ENCODE measurements at places on chromosomes 6 and 20. TPM values are rescaled to one million over a fixed set of nuclear protein-coding genes. Genes with fewer than 3 reads are reported as not detected.
A peak's percentile ranks its signal among the peaks of the same experiment; 100 is the strongest.

GRCh38 chr20:51936377-51936776 lies 134.1 kb upstream of the SALL4 start:
- no peaks in the 10 kb centered on the region for H3K27me3 ChIP-seq
- DNase-seq, result no peak
- no peak overlapping the region for H3K27ac ChIP-seq
- H3K4me1 ChIP-seq, result no peaks in the 10 kb centered on the region
- no peaks in the 10 kb centered on the region for H3K36me3 ChIP-seq

DNA sequence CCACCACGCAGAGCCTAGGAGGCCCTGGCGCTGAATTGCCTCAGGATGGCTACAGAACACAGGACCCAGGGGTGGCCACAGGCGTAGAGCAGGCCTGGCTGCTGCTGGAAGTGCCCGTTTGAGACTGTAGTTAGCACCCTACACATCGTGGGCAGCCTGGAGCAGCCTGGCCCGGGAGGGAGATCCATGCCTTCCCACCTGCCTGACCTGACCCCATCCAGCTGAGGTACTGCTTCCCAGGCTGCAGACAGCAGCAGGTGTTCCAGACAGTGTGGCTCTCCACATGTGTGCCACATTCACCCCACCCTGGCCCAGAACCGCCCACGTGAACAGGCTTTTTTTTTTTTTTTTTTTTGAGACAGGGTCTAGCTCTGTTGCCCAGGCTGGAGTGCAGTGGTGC lies 20.9 kb upstream of the MAP1LC3A start:
- DNase-seq, result no peak
- H3K4me3 ChIP-seq, result no peak overlapping the region
- H3K4me1 ChIP-seq, result no peaks in the 10 kb centered on the region
- H3K27me3 ChIP-seq, result no peaks in the 10 kb centered on the region

DNA sequence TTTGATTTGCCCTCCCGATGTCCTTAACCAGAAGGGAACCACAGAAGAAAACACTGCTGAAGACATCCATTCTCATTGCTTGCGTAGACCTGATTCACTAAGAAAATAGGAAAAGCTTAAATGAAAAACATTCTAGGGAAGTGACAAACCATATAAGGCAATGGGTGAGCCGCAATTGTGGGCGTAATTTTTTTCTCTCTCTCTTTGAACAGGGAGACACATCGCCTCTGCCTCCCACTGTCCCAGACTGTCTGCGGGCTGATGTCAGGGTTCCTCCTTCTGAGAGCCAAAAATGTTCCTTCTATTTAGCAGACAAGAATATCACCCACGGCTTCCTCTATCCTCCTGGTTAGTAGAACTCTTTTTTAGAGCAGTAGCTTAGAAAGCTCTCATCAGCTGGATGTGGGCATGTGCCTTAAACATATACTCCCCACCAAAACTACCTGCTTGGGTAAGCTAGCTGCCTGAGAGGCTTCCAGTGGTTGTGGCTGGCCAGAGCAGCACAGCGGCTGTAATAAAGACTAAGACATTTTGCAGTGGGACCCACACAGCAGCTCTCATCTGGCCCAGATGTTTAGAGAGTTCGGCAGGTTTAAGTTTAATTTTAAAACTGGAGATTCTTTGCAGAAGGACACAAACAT lies 22.7 kb upstream of the CTAGE9 start:
- peak; percentile 41 for DNase-seq
- H3K36me3 ChIP-seq, result no peaks in the 10 kb centered on the region
- H3K27me3 ChIP-seq, result no peaks in the 10 kb centered on the region
- H3K27ac ChIP-seq, result peak overlapping the region; percentile 7

DNA sequence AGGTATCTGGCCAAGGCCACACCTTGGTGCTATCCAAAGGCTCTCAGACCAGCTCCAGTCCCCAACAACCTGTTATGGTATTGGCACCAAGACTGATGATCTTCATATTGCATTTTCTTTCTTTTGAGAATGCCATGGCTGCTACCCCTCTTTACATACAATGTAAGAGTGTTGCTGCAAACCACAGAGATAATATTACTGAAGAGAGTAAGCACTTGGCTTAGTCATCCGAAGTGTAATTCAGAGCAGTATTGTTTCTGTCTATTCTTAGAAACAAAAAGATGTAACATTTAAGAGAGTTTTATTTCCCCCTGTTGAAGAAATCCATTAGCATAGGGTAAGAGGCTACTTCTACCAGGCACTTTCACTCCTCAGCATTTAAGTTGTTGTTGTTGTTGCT lies 212.5 kb downstream of the C6orf118 start:
- no peak overlapping the region for H3K4me3 ChIP-seq
- H3K27me3 ChIP-seq, result no peaks in the 10 kb centered on the region
- no peak for DNase-seq
- H3K27ac ChIP-seq, result no peak overlapping the region
- H3K4me1 ChIP-seq, result no peaks in the 10 kb centered on the region
- no peaks in the 10 kb centered on the region for H3K36me3 ChIP-seq

- no peak overlapping the region for H3K27ac ChIP-seq
- H3K4me3 ChIP-seq, result no peak overlapping the region
- no peaks in the 10 kb centered on the region for H3K4me1 ChIP-seq
- no peaks in the 10 kb centered on the region for H3K36me3 ChIP-seq
- no peak for DNase-seq
Measured at GRCh38 chr20:11754451-11754850, 163.2 kb upstream of the BTBD3 start.

- H3K36me3 ChIP-seq, result peaks cover 3% of the 10 kb centered on the region
- H3K27ac ChIP-seq, result no peak overlapping the region
- no peaks in the 10 kb centered on the region for H3K4me1 ChIP-seq
Measured at GRCh38 chr6:72371473-72371872, 250.4 kb upstream of the KCNQ5 start.

DNA sequence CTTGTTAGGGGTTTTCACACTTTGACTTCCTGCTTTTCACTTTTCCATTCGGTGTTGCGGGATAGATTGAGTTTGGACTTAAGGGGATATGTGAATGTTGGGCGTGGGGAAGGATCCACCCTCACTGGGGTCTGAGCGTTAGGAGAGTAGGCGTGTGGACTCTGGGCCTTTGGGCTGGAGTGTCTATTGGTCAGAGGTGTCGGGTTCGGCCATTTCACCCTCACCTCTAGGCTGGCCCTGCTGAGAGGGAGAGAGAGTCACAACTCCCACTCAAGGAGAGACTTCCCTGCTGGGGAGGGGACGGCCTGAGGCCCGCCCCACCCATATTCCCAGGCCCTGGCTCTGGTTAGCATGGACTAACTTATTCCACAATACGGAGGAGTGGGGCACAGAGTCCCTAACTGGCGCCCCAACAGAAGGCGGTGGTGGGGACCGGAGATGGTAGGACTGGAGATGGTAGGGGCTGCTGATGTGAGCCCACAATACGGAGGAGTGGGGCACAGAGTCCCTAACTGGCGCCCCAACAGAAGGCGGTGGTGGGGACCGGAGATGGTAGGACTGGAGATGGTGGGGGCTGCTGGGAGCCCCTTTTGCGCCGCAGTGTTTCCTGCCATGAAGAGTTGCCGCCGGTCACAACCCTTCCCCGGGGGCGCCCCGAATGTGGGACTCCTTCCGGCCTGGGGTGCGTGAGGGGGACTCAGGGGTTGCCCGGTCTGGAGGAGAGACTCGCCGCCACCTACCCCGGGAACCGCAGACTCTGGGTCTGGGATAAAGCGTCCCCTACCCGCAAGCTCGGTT lies 1.4 kb upstream of the PTPRA start:
- H3K4me3 ChIP-seq, result peak overlapping the region; percentile 81
- no peaks in the 10 kb centered on the region for H3K27me3 ChIP-seq
- no peaks in the 10 kb centered on the region for H3K36me3 ChIP-seq
- H3K4me1 ChIP-seq, result no peaks in the 10 kb centered on the region
- no peak for DNase-seq
- no peak overlapping the region for H3K27ac ChIP-seq

DNA sequence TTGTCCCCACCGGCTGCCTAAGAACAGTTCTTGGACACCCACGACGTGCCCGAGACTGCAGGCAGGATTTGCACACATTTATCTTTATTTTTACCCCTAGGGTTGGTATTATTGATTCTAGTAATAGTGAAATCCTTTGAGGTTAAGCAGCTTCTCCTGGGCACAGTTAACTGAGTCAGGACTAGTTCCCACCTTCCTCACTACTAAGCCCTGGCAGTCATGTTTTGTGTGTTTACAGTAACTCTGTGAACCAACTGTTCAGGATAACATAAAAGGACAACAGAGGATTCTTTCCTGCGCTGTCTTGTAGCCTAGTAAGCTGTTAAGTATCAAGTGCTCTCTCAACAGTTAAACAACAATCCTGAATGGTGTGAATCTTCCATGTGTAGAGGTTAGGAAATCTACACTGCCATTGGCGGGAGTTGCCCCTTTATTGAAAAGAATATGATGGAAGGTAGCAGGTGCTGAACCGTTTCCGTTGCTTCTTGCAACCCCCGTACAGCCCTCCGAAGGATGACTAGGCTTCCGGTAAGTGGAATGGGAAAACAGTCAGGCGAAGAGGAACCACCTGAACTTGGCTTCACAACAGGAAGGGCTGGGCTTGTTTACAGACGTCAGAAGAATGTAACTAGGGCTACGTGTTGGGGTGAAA lies 979 bp upstream of the SOD2 start:
- no peaks in the 10 kb centered on the region for H3K36me3 ChIP-seq
- peaks cover 5% of the 10 kb centered on the region for H3K4me1 ChIP-seq
- peak overlapping the region; percentile 55 for H3K4me3 ChIP-seq

GRCh38 chr6:49462071-49462470 lies 982 bp downstream of the MMUT start:
- no peaks in the 10 kb centered on the region for H3K27me3 ChIP-seq
- H3K4me3 ChIP-seq, result peak overlapping the region; percentile 85

DNA sequence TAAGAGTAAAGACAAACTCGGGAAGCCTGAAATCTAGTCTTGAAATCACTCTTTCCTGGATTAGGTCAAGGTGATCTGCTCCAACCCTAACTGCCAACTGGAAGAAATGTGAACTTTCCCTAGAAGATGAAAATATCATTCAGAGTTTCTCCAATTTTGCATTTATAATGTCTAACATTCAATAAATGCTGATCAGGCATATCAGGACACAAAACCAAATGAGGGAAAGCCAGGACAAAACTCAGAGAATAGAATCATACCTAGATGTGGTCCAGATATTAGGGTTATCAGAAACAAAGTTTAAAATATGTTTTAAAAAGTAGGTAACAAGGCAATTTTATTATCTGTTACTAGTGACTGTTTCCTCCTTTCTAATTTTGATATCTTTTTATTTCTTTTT lies 335.5 kb upstream of the MAP3K7 start:
- no peaks in the 10 kb centered on the region for H3K27me3 ChIP-seq
- no peaks in the 10 kb centered on the region for H3K36me3 ChIP-seq
- no peaks in the 10 kb centered on the region for H3K4me1 ChIP-seq
- no peak overlapping the region for H3K27ac ChIP-seq

- DNase-seq, result no peak
- H3K4me3 ChIP-seq, result no peak overlapping the region
- no peaks in the 10 kb centered on the region for H3K27me3 ChIP-seq
- H3K36me3 ChIP-seq, result no peaks in the 10 kb centered on the region
Measured at GRCh38 chr20:11302436-11302835, 615.3 kb upstream of the BTBD3 start.

DNA sequence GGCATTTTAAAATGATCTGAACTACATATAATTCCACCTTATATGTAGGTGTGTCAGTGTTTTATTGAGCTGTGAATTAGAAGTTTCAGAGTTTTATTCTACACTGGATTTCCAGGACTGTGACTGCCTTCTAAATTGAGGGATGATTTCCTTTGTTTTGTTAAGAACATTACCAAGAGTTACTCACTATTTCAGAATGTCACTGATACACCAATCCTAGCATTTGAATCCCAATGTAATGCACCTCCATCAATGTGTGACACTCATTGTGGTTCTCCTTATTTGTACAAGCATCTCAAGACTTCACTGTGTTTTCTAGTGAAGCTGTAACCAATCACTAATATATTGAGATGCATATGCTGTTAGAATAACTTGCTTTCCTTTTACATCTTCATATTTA lies 86.8 kb downstream of the PLCB1 start:
- H3K27ac ChIP-seq, result no peak overlapping the region
- no peaks in the 10 kb centered on the region for H3K4me1 ChIP-seq
- H3K36me3 ChIP-seq, result no peaks in the 10 kb centered on the region
- no peak for DNase-seq
- H3K27me3 ChIP-seq, result no peaks in the 10 kb centered on the region
- H3K4me3 ChIP-seq, result no peak overlapping the region

DNA sequence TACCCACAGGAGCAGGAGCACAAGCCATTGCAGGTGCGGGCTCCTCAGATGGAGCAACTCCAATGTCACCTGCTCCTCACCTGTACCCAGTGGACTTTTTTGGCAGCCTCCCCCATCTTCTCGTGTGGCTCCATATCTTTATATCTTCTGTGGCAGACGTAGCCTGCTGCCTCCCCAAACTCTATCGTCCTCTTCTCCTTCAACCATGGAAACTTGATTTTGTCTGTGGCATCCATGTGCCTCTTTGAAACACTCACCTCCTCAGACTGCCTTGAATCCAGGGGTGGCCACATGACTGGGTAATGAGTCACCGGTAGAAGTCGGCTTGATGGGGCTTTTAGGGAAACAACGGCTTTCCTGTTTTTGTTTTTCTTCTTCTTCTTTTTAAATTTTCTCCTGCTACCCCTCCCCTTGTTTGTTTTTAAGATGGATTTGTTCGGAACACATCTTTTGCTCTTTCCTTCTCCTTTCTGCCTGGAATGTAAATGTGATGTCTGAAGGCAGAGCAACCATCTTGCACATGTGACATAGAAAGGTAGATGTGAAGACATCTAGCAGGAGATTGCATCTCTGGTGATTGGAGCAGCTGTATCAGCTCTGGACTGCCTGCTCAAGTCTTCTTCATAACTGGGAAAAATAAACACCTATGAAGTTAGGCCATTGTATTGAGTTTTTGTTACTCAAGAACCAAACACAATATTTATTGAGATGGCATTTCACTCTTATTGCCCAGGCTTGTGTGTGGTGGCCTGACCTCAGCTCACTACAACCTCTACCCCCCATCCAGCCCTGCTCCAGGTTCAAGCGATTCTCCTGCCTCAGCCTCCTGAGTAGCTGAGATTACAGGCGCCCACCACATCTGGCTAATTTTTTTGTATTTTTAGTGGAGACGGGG lies 69.9 kb upstream of the DDR1 start:
- H3K4me1 ChIP-seq, result peaks cover 5% of the 10 kb centered on the region
- no peak overlapping the region for H3K4me3 ChIP-seq
- H3K27ac ChIP-seq, result no peak overlapping the region
- H3K27me3 ChIP-seq, result no peaks in the 10 kb centered on the region
- DNase-seq, result peak; percentile 32

DNA sequence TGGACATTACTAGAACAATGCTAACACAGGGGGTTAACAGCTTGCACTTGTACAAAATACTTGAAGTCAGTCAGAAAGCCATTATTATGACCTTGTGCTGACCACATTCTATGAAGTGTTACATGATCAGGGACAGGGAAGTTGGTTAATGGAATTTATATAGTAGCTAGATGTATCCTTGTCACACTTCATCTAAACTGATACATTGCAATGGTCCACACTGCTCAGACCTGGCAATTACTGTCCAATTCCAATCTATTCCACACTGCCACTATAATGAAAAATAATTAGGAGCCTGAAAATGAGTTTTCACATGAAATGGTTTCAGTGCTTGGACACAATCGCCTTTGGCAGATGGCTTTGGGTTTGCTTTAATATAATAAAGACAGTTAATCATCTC lies 850.8 kb downstream of the EPHA7 start:
- H3K4me3 ChIP-seq, result no peak overlapping the region
- no peaks in the 10 kb centered on the region for H3K36me3 ChIP-seq
- DNase-seq, result no peak
- no peaks in the 10 kb centered on the region for H3K4me1 ChIP-seq

The AIF1 gene
- total RNA-seq, result 25.6 TPM

The RFX6 gene
- total RNA-seq, result not detected

The NKAIN4 gene
- total RNA-seq, result not detected

The SCGN gene
- not detected for total RNA-seq

Data from uterus (tissue), 4 donors.